ENCODE measurements at places on chromosomes 4 and X. TPM values are rescaled to one million over a fixed set of nuclear protein-coding genes. Genes with fewer than 3 reads are reported as not detected.
A peak's percentile ranks its signal among the peaks of the same experiment; 100 is the strongest.

GRCh38 chrX:111743316-111743715 is 62.3 kb downstream of the ALG13 start:
- no peak for DNase-seq
- no peak overlapping the region for H3K27ac ChIP-seq
- no peaks in the 10 kb centered on the region for H3K27me3 ChIP-seq
- no peaks in the 10 kb centered on the region for H3K4me1 ChIP-seq

GRCh38 chr4:48954314-48954713 is 31.8 kb upstream of the CWH43 start:
- no peaks in the 10 kb centered on the region for H3K4me1 ChIP-seq
- H3K36me3 ChIP-seq = no peaks in the 10 kb centered on the region
- no peak overlapping the region for H3K4me3 ChIP-seq
- peaks cover 33% of the 10 kb centered on the region for H3K27me3 ChIP-seq
- H3K27ac ChIP-seq = no peak overlapping the region
- DNase-seq = no peak

GRCh38 chr4:84753321-84753972 is 170.5 kb downstream of the CDS1 start:
- no peaks in the 10 kb centered on the region for H3K27me3 ChIP-seq
- H3K36me3 ChIP-seq = peaks cover 82% of the 10 kb centered on the region
- H3K4me3 ChIP-seq = no peak overlapping the region
- no peak overlapping the region for H3K27ac ChIP-seq

- peaks cover 5% of the 10 kb centered on the region for H3K4me1 ChIP-seq
- no peaks in the 10 kb centered on the region for H3K36me3 ChIP-seq
- DNase-seq = no peak
- peaks cover 100% of the 10 kb centered on the region for H3K27me3 ChIP-seq
Observed at GRCh38 chr4:112508356-112508755, 7.6 kb downstream of the NEUROG2 start.

- H3K27ac ChIP-seq = no peak overlapping the region
- no peaks in the 10 kb centered on the region for H3K36me3 ChIP-seq
- no peaks in the 10 kb centered on the region for H3K4me1 ChIP-seq
Observed at GRCh38 chrX:153306527-153307115, 14.9 kb downstream of the PNMA6F start.

DNA sequence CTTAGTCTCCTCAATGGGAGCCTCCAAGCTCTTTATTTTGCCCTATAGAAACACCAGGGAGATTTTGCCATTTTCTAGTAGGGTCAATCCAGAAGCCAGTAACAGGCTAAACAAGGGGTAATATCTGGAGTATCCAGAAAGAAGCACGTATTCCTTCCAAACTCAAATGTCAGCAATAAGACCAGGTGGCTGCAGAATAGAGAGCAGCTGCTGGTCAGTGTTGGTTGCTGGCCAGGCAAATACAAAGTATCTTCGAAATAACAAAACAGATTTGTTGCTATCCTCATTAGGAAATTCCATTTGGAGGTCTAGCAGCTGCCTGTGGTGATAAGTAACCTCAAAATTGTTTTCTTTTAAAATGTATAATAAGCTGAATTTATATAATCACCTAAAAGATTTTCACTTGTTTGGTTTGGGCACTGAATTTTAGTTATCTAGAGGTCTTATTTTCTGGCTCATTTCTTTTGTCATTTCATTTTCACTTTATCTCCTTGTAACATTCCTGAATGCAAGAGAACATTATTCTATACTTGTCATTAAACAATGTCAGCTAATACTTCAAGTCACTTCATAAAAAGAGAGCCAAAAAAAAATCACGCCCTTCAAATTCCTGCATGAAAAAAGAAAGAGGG is 320.6 kb downstream of the DTHD1 start:
- H3K4me3 ChIP-seq = no peak overlapping the region
- H3K27ac ChIP-seq = no peak overlapping the region
- DNase-seq = no peak
- H3K36me3 ChIP-seq = no peaks in the 10 kb centered on the region
- no peaks in the 10 kb centered on the region for H3K4me1 ChIP-seq

- no peaks in the 10 kb centered on the region for H3K27me3 ChIP-seq
- H3K36me3 ChIP-seq = no peaks in the 10 kb centered on the region
- no peak for DNase-seq
- H3K4me3 ChIP-seq = no peak overlapping the region
- H3K27ac ChIP-seq = no peak overlapping the region
- no peaks in the 10 kb centered on the region for H3K4me1 ChIP-seq
Observed at GRCh38 chrX:72624194-72624593, 51.6 kb upstream of the HDAC8 start.

DNA sequence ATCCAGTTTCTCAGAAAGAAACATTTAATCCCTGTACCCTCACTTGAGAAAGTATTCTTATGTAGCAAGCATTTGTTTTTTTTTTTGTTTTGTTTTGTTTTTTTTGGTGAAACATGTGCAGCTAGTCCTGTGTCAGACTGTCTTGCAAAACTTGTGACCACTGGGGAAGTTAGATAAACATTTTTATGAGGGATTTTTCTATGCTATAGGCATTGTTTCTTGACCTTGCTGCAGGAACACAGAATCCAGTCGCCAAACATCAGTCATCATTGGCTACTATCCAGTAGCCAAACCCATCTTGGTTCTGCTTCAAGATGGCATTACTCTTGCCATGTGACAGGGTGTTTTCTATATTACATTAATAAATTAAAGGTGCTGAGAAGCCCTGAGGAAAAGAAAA is 7.7 kb upstream of the MAPK10 start:
- no peaks in the 10 kb centered on the region for H3K27me3 ChIP-seq
- H3K4me1 ChIP-seq = no peaks in the 10 kb centered on the region
- H3K27ac ChIP-seq = no peak overlapping the region
- DNase-seq = no peak
- H3K4me3 ChIP-seq = peak overlapping the region; percentile 58

GRCh38 chr4:105461221-105461620 is 12.6 kb downstream of the PPA2 start:
- no peak overlapping the region for H3K27ac ChIP-seq
- no peak overlapping the region for H3K4me3 ChIP-seq
- H3K27me3 ChIP-seq = no peaks in the 10 kb centered on the region
- no peak for DNase-seq
- H3K4me1 ChIP-seq = no peaks in the 10 kb centered on the region

GRCh38 chr4:53592686-53593501 is 1.6 kb upstream of the LNX1 start:
- H3K27ac ChIP-seq = no peak overlapping the region
- peak overlapping the region; percentile 74 for H3K4me3 ChIP-seq
- DNase-seq = peak; percentile 92
- H3K27me3 ChIP-seq = no peaks in the 10 kb centered on the region
- peaks cover 10% of the 10 kb centered on the region for H3K4me1 ChIP-seq

GRCh38 chrX:149803458-149804062 is 21.8 kb downstream of the MAGEA9 start:
- H3K36me3 ChIP-seq = no peaks in the 10 kb centered on the region
- peak; percentile 38 for DNase-seq
- H3K27ac ChIP-seq = no peak overlapping the region
- H3K4me1 ChIP-seq = no peaks in the 10 kb centered on the region
- H3K27me3 ChIP-seq = no peaks in the 10 kb centered on the region

GRCh38 chr4:110876866-110877265 is 254.0 kb upstream of the PITX2 start:
- DNase-seq = no peak
- H3K4me3 ChIP-seq = no peak overlapping the region
- H3K36me3 ChIP-seq = no peaks in the 10 kb centered on the region
- H3K27me3 ChIP-seq = no peaks in the 10 kb centered on the region
- no peak overlapping the region for H3K27ac ChIP-seq
- no peaks in the 10 kb centered on the region for H3K4me1 ChIP-seq

GRCh38 chr4:127783026-127783769 is 1.1 kb downstream of the HSPA4L start:
- H3K27me3 ChIP-seq = peaks cover 35% of the 10 kb centered on the region
- H3K27ac ChIP-seq = no peak overlapping the region
- peak; percentile 73 for DNase-seq
- no peaks in the 10 kb centered on the region for H3K36me3 ChIP-seq
- no peaks in the 10 kb centered on the region for H3K4me1 ChIP-seq
- H3K4me3 ChIP-seq = peak overlapping the region; percentile 97

DNA sequence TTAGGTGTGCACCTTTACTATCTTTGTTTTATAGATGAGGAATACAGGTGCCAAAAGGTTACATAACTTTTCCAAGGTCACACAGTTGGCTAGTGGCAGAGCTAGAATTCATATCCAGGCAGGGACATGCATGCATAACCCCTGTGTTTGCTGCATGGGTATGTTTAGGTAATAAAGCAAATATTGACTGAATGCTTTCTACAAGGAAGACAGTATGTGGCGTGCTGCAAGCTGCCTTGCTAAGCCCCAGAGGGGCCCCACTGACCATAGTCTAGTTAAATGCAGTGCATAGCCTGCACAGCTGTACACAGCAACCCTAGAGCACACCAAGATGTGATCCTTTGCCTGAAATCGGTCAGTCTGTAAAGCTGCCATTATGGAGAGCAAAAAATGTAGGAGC is 320.5 kb upstream of the IGFBP7 start:
- H3K27me3 ChIP-seq = no peaks in the 10 kb centered on the region
- no peak overlapping the region for H3K27ac ChIP-seq
- no peak for DNase-seq
- H3K4me3 ChIP-seq = no peak overlapping the region
- H3K4me1 ChIP-seq = no peaks in the 10 kb centered on the region
- no peaks in the 10 kb centered on the region for H3K36me3 ChIP-seq

DNA sequence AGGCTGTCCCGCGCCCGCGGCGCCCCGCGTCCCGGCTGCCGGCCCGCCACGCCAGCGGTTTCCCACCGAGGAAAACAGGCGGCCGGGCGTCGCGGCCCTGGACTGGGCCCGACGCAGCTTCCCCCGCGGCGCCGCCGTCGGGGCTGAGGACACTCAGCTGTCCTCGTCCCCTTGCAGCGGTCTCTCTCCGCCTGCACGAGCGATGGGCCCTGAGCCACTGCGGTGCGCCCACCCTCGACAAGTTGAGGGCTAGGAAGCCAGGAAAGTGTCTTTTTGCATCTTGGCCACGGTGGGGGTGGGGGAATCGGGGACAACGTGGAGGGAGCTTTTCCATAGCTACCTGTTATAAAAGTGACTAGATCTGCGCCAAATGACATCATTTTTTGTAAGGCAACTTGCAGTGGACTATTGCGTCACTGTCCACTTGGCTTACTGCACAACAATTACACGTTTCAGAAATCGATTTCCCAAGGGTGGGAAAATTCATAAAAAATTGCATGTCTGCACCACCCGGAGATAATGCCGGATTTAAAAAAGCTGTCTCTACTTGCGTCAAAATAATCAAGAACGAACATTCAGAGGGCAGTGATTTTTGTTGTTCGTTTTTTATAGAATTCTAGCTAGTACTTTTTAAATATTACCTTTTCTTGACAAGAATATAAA is 1.1 kb downstream of the KLHL15 start:
- peak overlapping the region; percentile 91 for H3K27ac ChIP-seq
- no peaks in the 10 kb centered on the region for H3K36me3 ChIP-seq
- no peaks in the 10 kb centered on the region for H3K27me3 ChIP-seq

GRCh38 chr4:23333946-23334878 is 555.6 kb downstream of the PPARGC1A start:
- no peaks in the 10 kb centered on the region for H3K36me3 ChIP-seq
- no peak overlapping the region for H3K4me3 ChIP-seq
- peak; percentile 69 for DNase-seq
- no peaks in the 10 kb centered on the region for H3K27me3 ChIP-seq
- no peaks in the 10 kb centered on the region for H3K4me1 ChIP-seq
- H3K27ac ChIP-seq = no peak overlapping the region

The MTNR1A gene
- 0.75 TPM for total RNA-seq

The CRLF2 gene
- total RNA-seq = 0.14 TPM

The UGT2B17 gene
- not detected for total RNA-seq

The ARX gene
- 0.07 TPM for total RNA-seq

The CD40LG gene
- not detected for total RNA-seq

The IGFBP7 gene
- 1.1 TPM for total RNA-seq

The ZMAT1 gene
- 6.6 TPM for total RNA-seq

The BMP3 gene
- 0.11 TPM for total RNA-seq

The PABPC1L2B gene
- not detected for total RNA-seq
